CD8-positive, alpha-beta memory T cell (primary cell): ENCODE measurements at places on chromosomes 7 and 10. TPM values are rescaled to one million over a fixed set of nuclear protein-coding genes. Genes with fewer than 3 reads are reported as not detected.

The SPDYE6 gene
- total RNA-seq: not detected

DNA sequence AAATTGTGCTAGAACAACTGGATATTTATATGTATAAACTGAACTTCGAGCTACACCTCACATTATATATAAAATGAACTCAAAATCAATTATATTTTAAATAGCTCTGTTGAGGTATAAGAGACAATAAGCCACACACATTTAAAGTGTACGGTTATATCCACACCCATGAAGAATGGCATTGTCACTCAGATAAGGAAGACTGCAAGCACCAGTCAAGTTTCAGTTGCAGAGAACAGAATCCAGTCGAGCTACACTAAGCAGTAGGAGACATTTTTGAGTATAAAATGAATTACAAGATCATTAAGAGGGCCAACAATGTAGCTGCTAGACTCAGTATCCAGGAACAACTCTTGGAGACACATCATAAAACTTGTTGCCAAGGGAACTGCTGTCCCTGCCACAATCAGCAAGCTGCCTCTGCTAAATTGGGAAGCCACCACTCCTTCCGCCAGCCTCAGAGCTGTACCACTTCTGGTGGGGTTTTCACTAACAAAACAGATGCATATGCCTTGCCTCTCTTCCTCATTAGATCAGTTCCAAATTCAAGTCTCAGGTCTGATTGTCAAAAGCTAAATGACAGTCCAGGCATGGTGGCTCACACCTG, 19.6 kb upstream of the GPNMB start:
- no peaks in the 10 kb centered on the region for H3K27me3 ChIP-seq
- H3K4me3 ChIP-seq: no peak overlapping the region
- H3K36me3 ChIP-seq: no peaks in the 10 kb centered on the region
- DNase-seq: no peak

DNA sequence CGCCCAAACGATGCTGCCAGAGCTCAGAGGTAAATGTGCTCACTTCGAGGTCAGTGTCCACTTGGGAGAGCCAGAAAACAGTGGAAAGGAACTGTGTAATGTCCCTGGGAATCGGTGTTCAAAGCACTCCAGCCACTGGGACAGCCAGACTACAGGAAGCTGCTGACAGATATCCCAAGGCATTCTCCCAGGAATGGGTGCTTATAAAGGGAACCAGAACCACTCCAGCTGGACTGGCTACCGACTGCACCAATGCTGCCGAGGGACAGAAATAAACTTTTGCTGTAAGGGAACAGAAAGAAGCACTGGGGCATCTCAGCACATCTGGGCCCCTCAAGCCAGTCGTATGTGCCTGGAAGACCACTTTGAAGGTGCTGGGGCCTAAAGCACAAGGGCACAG, 76.7 kb downstream of the ATXN7L1 start:
- peaks cover 11% of the 10 kb centered on the region for H3K4me1 ChIP-seq
- H3K27me3 ChIP-seq: no peaks in the 10 kb centered on the region
- no peak overlapping the region for H3K4me3 ChIP-seq
- H3K36me3 ChIP-seq: no peaks in the 10 kb centered on the region
- no peak for DNase-seq
- no peak overlapping the region for H3K27ac ChIP-seq

DNA sequence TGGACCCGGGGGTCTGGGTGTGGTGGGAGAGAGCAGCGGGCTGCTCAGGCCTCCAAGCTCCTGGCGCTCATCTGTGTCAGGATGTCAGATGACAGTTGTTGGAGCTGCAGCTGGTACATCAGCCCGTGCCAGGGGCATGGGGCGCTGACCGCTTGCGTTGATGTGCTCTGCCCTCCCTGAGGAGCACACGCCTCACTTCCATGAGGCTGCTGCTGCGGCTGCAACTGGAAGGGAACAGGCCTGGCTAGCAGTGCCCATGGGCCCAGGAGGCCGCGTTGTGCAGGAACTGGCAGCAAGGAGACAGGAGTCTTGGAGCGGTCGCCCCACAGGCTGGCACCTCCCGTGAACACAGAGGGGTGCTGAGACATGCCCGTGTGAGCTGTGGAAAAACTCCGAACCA, 361.3 kb upstream of the MKI67 start:
- H3K27me3 ChIP-seq: no peaks in the 10 kb centered on the region
- no peak for DNase-seq
- no peaks in the 10 kb centered on the region for H3K4me1 ChIP-seq
- no peak overlapping the region for H3K27ac ChIP-seq
